ENCODE measurements at places on chromosomes 5 and 9.
A peak's percentile ranks its signal among the peaks of the same experiment; 100 is the strongest.

GRCh38 chr5:125032286-125032685 is 285.8 kb upstream of the ZNF608 start:
- no peak for DNase-seq

- DNase-seq: no peak
Observed at GRCh38 chr5:172266676-172267092, 16.9 kb downstream of the UBTD2 start.

DNA sequence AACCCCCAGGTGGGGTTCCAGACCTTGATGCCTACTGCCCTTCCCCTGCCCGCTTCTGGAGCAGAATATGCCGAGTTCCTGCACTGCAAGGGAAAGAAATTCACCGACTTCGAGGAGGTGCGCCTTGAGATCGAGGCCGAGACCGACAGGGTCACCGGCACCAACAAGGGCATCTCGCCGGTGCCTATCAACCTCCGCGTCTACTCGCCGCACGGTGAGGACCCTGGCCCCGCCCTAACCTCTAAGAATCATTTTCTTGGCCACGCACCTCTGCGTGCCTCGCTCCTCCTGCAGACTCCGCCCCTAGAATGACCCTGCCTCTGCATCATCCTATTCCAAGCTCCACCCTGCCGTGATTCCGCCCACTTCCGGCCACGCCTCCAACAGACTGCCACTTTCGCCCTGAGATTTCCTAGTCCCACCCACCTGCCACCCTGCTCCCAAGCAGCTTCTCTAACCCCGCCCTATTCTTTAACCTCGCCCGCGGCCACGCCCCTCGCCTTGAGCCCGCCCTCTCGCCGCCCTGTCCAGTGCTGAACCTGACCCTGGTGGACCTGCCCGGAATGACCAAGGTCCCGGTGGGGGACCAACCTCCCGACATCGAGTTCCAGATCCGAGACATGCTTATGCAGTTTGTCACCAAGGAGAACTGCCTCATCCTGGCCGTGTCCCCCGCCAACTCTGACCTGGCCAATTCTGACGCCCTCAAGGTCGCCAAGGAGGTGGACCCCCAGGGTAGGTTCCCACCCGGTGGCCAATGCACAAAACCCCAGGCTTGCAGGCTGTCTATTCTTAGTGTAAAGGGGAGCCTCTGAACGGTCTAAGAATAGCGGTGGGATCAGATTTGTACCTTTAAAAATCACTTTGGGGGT is 15.6 kb downstream of the DNM1 start:
- DNase-seq: peak; percentile 92

DNA sequence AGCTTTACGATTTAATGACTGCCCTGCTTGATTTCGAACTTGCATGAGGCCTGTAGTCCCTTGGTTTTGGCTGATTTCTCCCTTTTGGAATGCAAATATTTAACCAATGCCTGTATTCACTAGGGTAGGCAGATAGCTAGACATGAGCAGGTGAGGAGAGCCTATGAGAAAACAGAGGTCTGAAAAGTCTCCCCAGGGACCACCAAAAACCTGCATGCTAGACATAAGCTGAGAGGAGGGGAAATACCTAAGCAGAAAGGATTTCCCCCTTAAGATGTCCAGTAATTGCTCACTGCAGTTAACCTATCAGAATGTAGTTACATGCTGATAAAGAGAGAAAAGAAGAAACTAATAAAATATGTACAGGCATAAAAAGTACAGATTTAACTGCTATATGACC is 667.4 kb upstream of the SEMA6A start:
- DNase-seq: no peak

- no peak for DNase-seq
Observed at GRCh38 chr5:83084336-83084735, 7.0 kb downstream of the XRCC4 start.

DNA sequence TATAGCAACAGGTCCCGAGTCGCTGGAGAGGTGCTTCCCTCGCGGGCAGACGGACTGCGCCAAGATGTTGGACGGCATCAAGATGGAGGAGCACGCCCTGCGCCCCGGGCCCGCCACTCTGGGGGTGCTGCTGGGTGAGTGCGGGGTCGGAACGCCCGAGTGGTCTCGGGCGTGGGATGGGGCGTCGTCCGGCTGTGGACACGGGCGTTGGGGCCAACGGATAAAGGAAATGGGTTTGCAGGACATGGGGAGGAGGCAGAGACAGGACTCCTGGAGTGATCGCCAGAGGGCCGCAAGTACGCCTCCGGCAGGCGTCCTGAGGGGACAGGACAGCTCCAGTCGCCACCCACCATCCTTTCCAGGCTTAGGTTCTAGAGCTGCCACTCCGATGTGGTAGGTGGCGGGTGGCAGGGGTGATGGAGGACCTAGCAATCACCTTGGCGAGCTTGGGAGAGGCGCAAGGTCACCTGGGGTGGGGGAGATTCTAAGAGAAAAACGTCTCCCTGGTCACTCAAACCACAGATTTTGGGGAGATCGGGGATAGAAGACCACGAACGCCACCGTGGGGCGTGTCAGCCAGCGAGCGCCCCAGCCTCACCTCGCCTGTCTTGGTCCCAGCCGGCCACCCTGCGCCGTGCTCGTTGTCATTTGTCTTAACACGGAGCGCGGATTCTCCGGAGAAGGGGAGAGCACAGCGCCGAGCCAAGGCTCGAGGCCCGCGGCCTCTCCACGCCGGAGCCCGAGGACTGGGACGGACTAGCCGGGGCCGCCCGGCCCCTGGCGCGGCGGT is 922 bp downstream of the LMX1B start:
- no peak for DNase-seq

- DNase-seq: no peak
Observed at GRCh38 chr5:154779105-154779504, 23.9 kb downstream of the LARP1 start.

- no peak for DNase-seq
Observed at GRCh38 chr5:64207978-64208377, 42.3 kb downstream of the RNF180 start.

DNA sequence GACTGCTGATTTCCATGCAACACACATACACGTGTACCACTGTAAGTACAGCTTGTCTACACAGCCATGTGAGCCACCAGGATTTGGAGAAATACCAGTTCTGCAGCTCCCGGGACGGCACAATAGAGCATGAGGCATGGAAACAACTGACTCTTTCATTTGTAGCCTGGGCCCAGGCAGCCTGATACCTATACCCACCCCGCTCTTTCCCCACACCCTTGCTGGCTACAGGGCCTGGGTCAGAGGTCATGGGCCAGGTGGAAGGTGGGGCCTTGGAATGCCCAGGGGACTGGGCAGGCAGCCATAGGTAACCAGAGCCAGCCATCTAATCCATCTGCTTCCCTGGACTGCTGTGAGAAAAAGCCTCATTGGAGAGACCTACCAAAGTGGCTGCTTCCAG is 39.0 kb upstream of the ZSWIM6 start:
- no peak for DNase-seq

- DNase-seq: no peak
Observed at GRCh38 chr9:120970244-120970643, 43.6 kb upstream of the TRAF1 start.

- DNase-seq: no peak
Observed at GRCh38 chr5:9765419-9766140, 135.4 kb upstream of the TAS2R1 start.

DNA sequence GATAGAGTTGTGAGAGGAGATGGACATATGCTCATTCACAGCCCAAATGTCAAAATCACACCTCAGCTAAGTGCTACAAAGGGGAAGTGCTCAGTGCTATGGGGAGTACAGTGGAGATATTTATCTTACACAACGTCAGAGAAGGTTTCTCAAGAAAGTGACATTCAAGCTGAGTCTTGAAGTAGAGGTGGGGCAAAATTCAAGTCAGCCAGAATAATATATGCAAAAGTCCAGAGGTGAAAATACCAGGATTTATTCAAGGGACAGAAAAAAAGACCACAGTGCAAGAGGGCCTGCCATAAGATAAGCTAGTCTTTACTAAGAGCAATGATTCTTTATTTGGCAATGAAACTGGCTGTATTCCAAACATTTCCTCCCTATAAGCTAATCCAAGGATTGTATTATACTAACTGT is 327.8 kb upstream of the PIK3R1 start:
- no peak for DNase-seq

DNA sequence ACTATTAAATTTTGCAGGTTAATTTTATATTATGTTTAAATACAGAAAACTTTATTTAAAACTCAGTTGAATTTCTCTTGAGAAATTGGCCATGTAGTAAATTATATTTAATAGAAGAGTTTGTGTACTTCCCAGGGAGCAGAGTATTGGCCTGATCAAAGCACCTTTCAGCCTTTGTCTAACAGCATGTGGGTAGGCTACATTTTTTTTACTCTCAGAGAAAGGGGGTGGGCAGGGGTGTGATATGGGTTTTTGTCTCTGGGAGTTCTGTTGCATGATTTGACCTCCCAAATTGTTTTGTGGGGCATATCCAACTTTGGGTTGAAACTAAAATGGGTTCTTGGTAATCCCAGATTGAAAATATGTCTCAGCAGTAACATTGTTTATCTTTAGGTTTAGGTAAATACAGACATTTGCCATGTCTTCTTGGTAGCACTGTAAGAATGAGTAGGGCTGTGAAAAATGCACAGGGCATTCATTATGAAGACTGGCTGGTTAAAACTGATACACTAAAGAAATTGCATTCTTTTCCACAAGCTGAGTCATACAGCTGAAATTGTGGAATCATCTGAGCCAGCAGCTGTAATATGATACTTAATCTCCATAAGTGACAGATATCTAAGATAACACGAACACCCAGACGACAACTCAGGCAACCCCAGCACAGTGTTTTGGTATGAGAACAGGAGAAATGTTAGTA is 75.4 kb upstream of the CDKN2B start:
- DNase-seq: no peak

DNA sequence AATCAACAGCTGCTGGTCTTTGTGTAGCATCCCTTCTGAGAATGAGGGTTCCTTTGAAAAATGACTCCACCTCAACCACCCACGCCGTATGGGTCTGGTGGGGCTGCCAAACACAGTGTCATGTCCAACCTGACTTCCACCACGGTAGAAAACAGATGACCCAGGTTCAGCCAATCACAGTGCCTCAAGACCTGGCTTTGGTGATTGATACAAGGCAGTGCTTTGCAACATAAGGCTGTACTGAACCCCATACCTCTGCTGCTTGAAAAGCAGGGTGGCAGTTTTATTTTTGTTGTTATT is 11.5 kb upstream of the TGFBR1 start:
- no peak for DNase-seq

GRCh38 chr9:98409719-98410118 is 154.3 kb upstream of the TBC1D2 start:
- no peak for DNase-seq

- peak; percentile 27 for DNase-seq
Observed at GRCh38 chr5:171989276-171989675, 17.2 kb downstream of the FBXW11 start.

GRCh38 chr9:16026886-16027285 is 474.0 kb downstream of the CCDC171 start:
- no peak for DNase-seq

GRCh38 chr9:6543204-6543603 is 102.3 kb downstream of the GLDC start:
- no peak for DNase-seq

GRCh38 chr9:136431782-136432350 is 7.8 kb downstream of the INPP5E start:
- DNase-seq: no peak

- no peak for DNase-seq
Observed at GRCh38 chr9:100591639-100592412, 13.9 kb downstream of the CAVIN4 start.

DNA sequence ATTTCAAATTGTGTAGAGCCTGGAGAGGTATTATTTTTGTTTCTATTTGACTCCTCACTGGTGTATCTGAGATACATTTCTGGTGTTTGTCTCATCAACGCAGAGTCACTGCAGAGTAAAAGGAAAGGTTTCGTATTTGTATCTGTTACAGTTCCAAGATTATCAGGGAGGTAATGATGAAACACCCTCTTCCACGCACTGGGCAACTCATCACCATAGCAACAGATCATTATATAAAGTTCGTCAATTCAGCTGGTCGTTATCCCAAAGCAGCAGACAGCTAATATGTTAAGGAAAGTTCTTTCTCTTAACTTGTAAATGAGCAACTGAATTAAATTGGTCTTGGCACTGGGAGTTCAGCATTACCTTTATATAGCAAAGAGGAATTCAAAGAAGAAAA is 513.5 kb downstream of the MTRR start:
- no peak for DNase-seq

DNA sequence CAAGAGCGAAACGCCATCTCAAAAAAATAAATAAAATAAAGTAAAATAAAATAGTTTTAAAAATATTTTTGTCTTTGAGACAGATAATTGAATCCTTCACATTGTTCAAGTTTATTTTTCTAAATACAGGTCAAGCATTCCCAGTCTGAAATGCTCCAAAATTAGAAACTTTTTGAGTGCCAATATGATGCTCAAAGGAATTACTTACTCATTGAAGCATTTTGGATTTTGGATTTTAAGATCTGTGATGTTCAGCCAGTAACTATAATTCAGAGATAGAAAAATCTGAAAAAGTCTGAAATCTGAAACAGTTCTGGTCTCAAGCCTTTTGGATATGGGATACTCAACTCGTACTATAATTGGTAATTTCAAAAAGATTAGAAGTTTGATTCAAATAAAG is 39.8 kb downstream of the RBM27 start:
- no peak for DNase-seq

DNA sequence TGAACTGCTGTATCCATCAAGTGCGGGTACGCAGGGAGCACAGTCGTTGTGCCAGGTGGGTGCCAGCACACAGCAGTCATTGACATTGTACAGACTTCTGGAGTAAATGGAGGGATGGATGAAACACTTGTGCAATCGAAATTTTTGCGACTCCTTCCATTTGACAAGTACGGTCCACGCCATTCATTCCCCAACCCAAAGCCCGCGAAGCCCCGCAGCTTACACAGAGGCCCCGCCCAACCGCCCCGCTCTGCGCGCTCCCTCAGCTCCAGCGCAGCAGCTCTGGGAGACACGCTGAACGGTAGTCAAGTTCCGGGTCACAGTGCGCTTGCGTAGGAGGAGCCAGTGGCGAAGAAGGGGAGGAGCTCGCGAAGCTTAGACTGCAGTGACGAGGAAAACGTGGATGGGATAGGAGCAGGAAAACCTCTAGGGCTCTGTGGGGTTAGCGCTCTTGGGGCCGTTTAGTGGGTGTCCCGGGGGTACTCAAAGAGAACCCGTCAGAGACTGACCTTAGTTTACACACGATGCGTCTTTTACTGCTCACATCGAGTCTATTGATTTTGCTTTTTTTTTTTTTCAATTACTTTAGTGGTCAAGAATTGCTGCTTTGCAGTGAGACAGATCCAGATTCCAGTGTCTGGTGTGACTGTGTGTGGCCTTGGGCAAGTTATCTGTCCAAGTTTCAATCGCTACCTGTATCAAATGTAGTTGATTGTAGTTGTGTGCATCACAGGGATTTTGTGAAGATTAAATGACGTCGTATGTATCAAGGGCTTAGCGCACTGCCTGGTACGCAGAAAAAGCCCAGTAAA is 15.3 kb upstream of the MSANTD3 start:
- DNase-seq: peak; percentile 89

- no peak for DNase-seq
Observed at GRCh38 chr9:89145097-89145496, 33.5 kb downstream of the SHC3 start.

- no peak for DNase-seq
Observed at GRCh38 chr5:151662805-151663204, 23.9 kb downstream of the SPARC start.

Data from activated naive CD4-positive, alpha-beta T cell treated with anti-CD3 and anti-CD28 coated beads, Interleukin-2, amount 50 U/mL, for 72 hours (primary cell).